ENCODE measurements at places on chromosomes 16 and 17.
A peak's percentile ranks its signal among the peaks of the same experiment; 100 is the strongest.

- no peak for DNase-seq
Observed at GRCh38 chr16:23505180-23505665, 5.1 kb downstream of the GGA2 start.

DNA sequence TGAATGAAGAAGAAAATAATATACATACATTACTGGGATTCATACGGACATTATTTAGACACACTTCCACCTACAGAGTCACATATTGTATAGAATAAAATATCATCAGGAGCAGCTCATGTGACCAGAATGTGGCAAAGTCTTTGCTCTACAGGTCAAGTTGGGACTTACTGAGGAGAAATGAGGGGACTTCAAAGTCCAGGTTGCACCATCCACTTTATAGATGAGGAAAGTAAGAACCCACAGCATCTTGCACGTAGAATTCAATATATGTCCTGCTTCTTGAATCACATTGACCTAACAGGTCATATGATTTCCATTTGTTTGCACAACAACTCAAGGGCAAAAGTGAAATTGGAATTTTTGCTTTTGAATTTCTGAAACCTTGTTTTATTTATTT lies 524.3 kb downstream of the WWOX start:
- DNase-seq, result no peak

GRCh38 chr17:29126268-29126930 lies 53.8 kb downstream of the MYO18A start:
- no peak for DNase-seq

GRCh38 chr16:84614073-84614459 lies 3.8 kb downstream of the COTL1 start:
- DNase-seq, result no peak

- no peak for DNase-seq
Observed at GRCh38 chr16:6308176-6308575, 1024.5 kb upstream of the RBFOX1 start.

- DNase-seq, result no peak
Observed at GRCh38 chr17:42422958-42423712, at the start of gene CAVIN1. TSS of gene CAVIN1 (minus strand) at chr17:42423256. CDS start at chr17:42423097, 159 bp downstream.

GRCh38 chr17:72576289-72576759 lies 455.5 kb downstream of the SOX9 start:
- no peak for DNase-seq

GRCh38 chr17:27322690-27323508 lies 29.0 kb downstream of the WSB1 start:
- no peak for DNase-seq

DNA sequence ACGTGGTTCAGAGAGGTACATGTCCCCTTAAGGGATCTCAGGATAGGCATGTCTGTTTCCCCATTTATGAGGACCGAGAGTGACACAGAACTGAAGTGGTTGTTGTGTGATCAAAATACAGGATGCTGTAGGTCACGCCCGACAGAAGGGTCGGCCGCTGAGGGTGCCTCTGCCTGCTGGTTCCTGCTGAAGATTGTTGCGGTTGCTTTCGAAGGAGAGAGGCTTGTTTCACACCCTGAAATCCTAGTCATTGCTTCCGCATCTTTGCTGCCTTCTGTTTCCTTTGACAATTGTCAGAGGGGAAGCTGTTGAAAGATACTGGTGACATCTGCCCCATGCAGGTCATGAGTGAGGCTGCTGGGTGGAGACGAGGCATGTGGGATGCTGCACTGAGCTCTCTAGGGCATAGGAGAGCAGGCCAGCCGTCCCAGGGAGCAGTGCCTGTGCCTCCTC lies 3.8 kb upstream of the NAT9 start:
- DNase-seq, result no peak

- DNase-seq, result no peak
Observed at GRCh38 chr16:85994492-85995490, 95.8 kb downstream of the IRF8 start.

- DNase-seq, result no peak
Observed at GRCh38 chr17:77136420-77136767, 4.4 kb upstream of the SEC14L1 start.

GRCh38 chr17:3808701-3809100 lies 7.7 kb upstream of the ITGAE start:
- DNase-seq, result no peak

GRCh38 chr17:76079956-76080767 lies 1.2 kb downstream of the ZACN start:
- DNase-seq, result no peak

- DNase-seq, result peak; percentile 68
Observed at GRCh38 chr17:59365383-59365981, 34.0 kb downstream of the YPEL2 start.

DNA sequence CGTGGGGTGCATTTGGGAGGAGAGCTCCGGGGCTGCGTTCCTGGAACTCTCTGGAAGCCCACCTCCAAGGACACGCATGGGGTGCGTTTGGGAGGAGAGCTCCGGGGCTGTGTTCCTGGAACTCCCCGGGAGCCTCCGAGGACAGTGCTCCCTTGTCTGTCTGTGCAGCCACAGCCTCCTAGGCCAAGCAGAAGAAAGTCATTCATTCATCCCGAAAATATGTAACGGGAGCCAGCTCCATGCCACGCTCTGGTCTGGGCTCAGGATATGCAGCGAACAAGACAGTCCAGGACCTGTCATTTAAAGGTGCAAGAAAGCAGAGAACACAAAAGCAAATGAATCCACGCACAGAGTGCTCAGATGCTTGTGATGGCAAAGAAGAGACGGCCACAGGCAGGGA lies 7.9 kb downstream of the ENPP7 start:
- DNase-seq, result no peak

- DNase-seq, result no peak
Observed at GRCh38 chr16:28212532-28212873, 738 bp upstream of the XPO6 start.

- peak; percentile 18 for DNase-seq
Observed at GRCh38 chr17:49987681-49988441, 7.2 kb downstream of the DLX3 start.

- peak; percentile 27 for DNase-seq
Observed at GRCh38 chr17:44981221-44981968, 13.3 kb upstream of the C1QL1 start.

DNA sequence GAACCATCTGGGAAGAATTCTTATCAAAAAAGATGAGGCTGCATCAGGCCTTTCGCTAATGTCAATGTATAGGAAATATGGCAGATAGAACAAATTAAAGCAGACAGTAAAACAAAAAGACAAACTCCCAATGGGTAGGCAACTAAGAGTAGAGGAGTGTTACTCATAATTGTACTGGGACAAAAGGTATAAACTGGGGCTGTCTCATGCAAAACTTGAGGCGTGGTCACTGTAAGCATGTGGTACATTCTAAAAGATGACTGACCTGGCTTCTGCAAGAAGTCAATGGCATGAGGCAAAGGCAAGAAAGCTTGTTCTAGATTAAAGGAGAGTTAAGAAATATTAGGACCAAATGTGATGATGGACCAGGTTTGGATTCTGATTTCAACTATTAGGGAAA lies 26.7 kb downstream of the SMIM36 start:
- no peak for DNase-seq

DNA sequence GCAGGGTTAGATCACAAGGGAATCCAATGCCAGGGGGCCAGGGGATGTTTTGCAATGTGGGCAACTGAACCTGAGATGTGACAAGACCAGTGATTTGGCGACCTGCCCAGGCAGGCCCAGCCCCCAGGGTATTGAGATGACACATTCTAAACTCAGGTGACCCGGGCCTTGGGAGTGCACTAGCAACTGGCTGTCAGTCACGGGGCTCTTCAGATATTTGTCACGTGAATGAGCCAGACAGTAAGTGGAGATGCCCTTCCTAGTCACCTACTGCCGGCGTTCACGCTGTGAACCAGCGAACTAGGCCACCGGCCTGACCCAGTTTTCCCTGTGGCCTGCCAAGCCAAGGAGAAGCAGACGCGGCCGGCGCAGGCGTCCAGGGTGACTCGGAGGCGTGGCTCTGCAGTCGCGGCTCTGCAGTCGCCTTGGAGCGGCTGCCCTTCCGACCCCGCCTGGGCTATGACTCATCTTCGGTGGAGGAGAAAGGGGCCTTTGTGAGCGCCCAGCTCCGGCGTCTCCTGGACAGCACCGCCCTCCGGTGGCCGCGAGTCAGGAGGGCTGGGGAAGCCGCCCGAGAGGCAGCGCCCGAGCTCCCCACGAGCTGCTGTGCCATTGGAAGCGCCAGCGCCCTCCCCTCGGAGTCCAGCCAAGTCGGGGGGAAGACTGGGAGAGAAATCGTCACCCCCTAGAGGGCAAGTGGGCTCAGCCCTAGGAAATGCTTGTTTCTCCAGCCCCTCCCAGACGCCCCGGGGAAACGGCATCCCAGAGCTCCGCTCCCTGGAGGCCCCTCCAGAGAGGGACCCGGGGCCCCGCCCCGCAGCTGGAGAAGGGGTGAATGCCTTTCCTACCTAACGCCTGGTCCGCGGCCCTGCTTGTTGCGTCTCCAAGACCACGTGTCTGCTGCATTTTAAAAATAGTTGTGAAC lies 38.8 kb downstream of the WSB1 start:
- peak; percentile 87 for DNase-seq

GRCh38 chr17:386141-386876 lies 33.7 kb upstream of the RPH3AL start:
- peak; percentile 18 for DNase-seq

DNA sequence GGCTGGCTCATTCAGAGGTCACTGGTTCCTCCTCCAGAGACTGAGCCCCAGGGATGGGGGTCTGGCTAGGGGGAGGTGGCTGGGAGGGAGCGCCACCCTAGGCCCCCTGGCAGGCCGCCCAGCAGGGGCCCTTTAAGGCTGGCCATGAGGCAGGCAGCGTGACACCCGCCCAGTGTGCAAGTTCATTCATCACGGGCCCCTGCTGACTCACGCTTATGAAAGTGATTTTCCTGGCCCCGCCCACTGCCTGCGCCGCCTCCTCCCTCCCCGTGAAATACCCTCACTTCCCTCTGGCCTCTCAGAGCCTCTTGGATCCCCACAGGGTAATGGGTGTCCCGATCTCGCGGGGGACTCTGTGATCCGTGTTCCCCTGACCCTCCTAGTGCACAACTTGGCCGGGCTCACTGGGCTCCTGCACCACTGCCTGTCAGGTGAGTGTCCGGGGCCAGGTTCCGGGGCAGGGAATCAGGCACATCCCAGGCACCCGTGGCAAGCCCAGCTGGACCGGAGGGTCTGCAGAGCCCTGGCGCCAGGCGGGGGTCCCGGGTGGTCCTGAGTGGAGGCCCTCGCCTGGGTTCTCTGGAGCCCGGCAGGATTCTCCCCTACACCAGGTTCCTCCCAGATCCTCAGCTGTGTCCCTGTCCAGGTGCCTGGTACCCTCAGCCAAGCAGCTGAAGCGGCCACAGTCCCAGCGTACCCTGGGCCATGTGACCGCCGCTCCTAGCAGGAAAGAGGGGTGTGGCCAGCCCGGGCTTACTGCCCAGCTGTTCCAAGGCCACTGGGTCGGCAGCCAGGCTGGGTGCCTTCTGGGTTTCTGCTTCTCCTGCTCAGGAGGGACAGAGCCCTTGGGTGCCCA lies at the start of gene OSGIN1:
TSS of gene OSGIN1 (plus strand) at position 301 of the 856 bp plus-strand sequence. CDS start 4,432 bp downstream, outside the sequence.
- DNase-seq, result peak; percentile 84

DNA sequence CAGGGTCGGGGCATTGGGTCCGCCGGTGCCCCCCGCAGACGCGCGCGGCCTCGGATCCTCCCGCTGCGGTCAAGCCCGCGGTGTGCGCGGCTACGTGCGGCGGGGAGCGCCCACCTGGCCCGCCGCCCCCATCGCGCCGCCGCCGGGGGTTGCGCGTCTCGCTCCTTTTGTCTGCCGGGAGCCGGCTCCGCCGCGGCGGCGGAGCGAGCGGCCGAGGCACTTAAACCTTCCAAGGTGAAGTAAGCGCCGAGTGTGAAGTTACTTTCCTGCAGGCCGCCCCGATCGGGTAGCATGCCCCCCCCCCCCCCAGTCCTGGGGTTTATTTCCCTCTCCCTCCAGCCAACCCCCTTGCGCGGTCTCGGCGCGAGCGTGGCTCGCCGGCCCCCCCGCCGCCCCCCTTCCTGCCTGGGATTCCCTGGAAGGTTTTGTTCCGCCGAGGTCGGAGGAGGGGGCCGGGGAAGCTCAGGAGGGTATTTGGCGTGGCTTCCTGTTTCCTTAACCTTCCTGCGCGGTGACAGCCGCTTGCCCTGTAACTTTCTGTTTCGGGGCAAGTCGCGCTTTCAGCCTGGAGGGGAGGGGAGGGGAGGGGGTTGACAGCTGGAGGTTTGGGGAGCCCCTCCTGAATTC lies 56.6 kb upstream of the GSE1 start:
- DNase-seq, result no peak

DNA sequence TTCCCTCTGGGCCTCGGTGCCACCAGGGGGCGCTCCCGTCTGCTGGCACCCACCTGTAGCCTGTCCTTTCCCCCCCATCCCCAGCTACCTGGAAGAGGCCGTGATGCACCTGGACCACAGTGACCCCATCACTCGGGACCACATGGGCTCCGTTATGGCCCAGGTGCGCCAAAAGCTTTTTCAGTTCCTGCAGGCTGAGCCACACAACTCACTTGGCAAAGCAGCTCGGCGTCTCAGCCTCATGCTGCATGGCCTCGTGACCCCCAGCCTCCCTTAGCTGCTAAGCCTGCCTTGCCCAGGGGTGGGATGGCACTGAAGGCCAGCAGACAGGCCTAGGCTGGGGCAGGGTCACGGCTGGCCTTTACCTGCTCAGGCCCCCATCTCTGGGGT lies 818 bp upstream of the NRN1L start:
- no peak for DNase-seq

- no peak for DNase-seq
Observed at GRCh38 chr17:19305761-19306159, 56.8 kb downstream of the B9D1 start.

GRCh38 chr17:58337600-58338453 lies 9.2 kb upstream of the TSPOAP1 start:
- DNase-seq, result no peak

DNA sequence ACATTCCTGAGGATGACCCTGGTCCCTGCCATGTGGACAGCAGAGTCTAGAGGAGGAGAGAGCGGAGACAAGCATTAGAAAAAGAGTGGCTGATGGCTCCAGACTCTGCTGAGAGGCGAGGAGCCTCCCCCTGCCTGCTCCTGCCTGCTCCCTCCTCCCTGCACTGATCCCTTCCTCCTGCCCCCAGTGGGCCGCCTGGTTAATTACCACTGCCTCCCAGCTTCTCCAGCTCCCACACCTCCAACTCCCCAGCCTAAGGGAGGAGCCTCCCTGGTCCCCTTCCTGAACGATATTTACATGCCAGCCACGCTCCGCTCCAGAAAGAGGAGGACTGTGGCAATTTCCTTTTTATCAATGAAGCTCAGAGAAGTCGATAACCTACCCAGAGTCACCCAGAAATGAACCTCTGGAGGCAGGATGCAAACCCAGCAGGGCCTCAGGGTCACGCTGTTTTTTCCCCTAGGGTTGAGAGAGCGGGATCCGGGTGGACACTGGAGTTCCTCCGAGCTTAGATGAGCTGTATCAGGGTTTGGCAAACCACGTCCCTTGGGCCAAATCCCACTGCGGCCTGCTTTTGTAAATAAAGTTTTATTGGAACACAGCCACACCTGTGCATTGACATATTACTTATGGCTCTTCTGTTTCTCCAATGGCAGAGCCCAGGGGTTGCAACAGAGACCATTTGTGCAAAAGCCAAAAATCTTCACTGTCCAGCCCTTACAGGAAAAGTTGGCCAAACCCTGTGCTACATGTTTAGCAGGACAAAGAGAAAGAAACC lies 27.1 kb upstream of the JPH3 start:
- DNase-seq, result no peak

DNA sequence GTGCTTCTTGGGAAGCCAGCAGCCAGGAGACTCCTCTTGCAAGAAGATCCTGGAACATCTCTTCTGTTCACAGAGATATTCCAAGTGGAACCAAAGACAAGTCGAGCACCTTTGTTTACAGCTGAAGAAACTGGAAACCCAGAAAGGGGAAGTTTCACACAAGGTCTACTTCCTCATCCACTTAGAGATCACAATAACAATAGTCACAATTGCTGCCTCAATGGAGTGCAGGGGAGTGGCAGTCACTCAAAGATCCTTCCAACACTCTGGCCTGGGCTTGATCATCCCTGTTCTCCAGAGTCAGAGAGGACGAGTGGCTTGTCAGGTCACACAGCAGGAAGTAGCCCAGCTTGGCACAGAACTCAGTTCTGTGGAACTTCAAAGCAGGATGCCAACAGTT lies 46.9 kb upstream of the SIAH1 start:
- DNase-seq, result no peak

Measured in SHP77 treated with DMSO at 0.1 percent for 48 hours (cell line).